ENCODE measurements at places on chromosomes 1 and 21. TPM values are rescaled to one million over a fixed set of nuclear protein-coding genes. Genes with fewer than 3 reads are reported as not detected.

GRCh38 chr1:213264531-213264930, 213.5 kb downstream of the RPS6KC1 start:
- DNase-seq: no peak

DNA sequence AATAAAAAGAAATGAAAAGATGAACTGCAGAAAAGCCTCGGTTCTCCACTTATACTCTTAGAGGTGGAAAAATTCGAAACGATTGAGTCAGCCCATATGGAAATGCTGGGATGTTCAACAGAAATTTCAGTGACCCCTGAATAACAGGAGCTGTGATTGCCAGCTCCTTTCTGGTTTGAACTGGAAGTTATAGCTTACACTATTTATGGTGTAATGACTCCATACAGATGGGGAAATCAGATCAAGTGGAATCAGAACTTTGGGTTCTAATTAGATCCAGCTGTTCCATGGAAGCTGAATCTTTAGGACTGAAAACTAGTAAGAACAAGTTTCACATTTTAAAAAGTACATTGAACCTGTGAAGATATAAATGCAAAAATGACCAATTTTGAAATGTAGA, 569.3 kb upstream of the ZRANB2 start:
- DNase-seq: no peak

DNA sequence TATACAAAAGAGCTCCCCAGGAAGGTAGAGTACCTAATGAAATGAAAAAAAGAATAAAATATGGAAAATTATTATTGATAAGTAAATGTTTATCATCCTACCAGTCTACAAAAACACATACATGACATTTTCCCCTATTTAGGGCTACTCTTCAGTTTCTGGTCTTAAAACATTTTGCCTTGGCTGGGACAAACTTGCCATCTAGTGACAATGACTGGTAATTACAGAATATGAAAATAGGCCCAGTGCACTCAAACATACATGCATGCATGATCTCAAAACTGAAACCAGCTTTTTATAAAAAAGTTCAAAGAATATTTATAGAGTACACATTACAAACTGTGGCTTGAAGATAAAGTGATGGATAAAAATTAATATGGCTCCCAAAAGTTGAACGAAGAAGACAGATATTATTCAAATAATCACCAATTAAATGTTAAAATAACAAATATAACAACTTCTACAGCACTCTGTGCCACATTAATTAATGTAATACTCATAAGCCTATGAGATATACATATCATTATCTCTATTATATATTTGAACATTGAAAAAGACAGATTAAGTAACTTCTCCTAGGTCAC, 10.5 kb upstream of the RNPC3 start:
- no peak for DNase-seq

DNA sequence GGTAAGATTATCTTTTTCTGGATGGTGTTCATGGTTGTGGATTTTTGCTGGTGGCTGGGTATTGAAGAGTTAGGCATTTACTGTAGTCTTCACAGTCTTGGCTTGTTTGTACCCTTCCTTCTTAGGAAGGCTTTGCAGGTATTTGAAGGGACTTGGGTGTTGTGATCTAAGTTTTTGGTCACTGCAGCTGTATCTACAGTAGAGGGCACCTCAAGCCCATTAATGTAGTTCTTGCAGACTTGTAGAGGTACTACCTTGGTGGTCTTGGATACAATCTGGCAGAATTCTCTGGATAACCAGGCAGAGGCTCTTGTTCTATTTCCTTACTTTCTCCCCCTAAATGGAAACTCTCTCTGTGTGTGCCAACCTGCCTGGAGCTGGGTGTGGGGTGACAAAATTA, 155.8 kb upstream of the BRINP3 start:
- no peak for DNase-seq

SPRR3 gene
- total RNA-seq: not detected

PTAFR gene
- total RNA-seq: 3.4 TPM

NR5A2 gene
- total RNA-seq: 1.0 TPM

MTF2 gene
- total RNA-seq: 8.0 TPM

VHLL gene
- not detected for total RNA-seq

Measured in heart left ventricle (tissue), 16 donors.